ENCODE measurements at places on chromosomes 2 and 18. TPM values are rescaled to one million over a fixed set of nuclear protein-coding genes. Genes with fewer than 3 reads are reported as not detected.

Gene ZNF892
- 9.6 TPM for total RNA-seq

Gene LDLRAD4
- 0.65 TPM for total RNA-seq

Gene TMEM178A
- total RNA-seq, result not detected

Gene IFIH1
- 8.4 TPM for total RNA-seq

Gene NYAP2
- not detected for total RNA-seq

Gene MERTK
- 7.8 TPM for total RNA-seq

Gene SERPINB11
- total RNA-seq, result not detected

Gene KIDINS220
- total RNA-seq, result 44.8 TPM

Gene GKN1
- total RNA-seq, result not detected

Gene DUSP2
- total RNA-seq, result 0.65 TPM

Gene RBM44
- total RNA-seq, result 0.91 TPM

Gene SNORC
- under 0.01 TPM for total RNA-seq

Gene ACMSD
- total RNA-seq, result not detected

Gene UPP2
- total RNA-seq, result not detected

Gene UGT1A3
- total RNA-seq, result not detected

Gene GPC1
- 10.4 TPM for total RNA-seq

Gene ANKRD53
- 0.32 TPM for total RNA-seq

Gene RFX8
- total RNA-seq, result 3.6 TPM

Gene ARHGEF33
- 0.15 TPM for total RNA-seq

Gene NETO1
- not detected for total RNA-seq

Gene NTSR2
- not detected for total RNA-seq

Gene FBLN7
- 1.8 TPM for total RNA-seq

Gene TFCP2L1
- total RNA-seq, result not detected

Gene TMEFF2
- under 0.01 TPM for total RNA-seq
